Adipose tissue (tissue), 3 donors: ENCODE measurements at places on chromosomes 12 and 14. TPM values are rescaled to one million over a fixed set of nuclear protein-coding genes. Genes with fewer than 3 reads are reported as not detected.

Gene CDCA3
- polyA plus RNA-seq = 0.64 TPM

Gene CATSPERB
- polyA plus RNA-seq = 11.4 TPM

Gene STYK1
- polyA plus RNA-seq = 0.05 TPM

Gene RNASE2
- 2.4 TPM for polyA plus RNA-seq

Gene BHLHE41
- polyA plus RNA-seq = 3.6 TPM

Gene ART4
- polyA plus RNA-seq = 0.66 TPM

Gene SERPINA10
- not detected for polyA plus RNA-seq

Gene TAS2R8
- polyA plus RNA-seq = not detected
